Esophagus squamous epithelium (tissue), 5 donors: ENCODE measurements at places on chromosomes 7 and 10.
A peak's percentile ranks its signal among the peaks of the same experiment; 100 is the strongest.

DNA sequence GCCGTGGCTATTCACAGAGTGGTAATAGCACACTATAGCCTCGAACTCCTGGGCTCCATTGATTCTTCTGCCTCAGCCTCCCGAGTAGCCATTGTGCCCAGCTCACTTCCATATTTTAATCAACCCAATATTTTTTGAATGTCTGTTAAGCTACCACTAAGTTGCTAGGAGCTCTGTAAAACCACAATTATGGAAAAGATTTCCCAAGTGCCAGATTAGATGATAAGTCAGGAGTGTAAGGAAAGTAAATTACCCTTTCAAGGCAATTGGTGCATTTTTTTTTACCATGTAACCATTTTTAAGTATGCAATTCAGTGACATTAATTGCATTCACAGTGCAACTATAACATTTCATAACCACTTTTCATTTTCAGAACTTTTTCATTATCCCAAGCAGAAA lies 87.5 kb upstream of the GATAD1 start:
- no peaks in the 10 kb centered on the region for H3K27me3 ChIP-seq
- H3K4me3 ChIP-seq, result no peak overlapping the region
- no peak for DNase-seq
- no peaks in the 10 kb centered on the region for H3K4me1 ChIP-seq
- H3K27ac ChIP-seq, result no peak overlapping the region
- no peaks in the 10 kb centered on the region for H3K36me3 ChIP-seq

- H3K27me3 ChIP-seq, result no peaks in the 10 kb centered on the region
- DNase-seq, result no peak
- no peaks in the 10 kb centered on the region for H3K4me1 ChIP-seq
- no peaks in the 10 kb centered on the region for H3K36me3 ChIP-seq
These were observed 30.1 kb upstream of the TNPO3 start for GRCh38 chr7:129084801-129085551.

GRCh38 chr7:34823650-34824258 lies 165.7 kb downstream of the NPSR1 start:
- no peak for DNase-seq
- no peak overlapping the region for H3K4me3 ChIP-seq
- H3K27ac ChIP-seq, result no peak overlapping the region
- no peaks in the 10 kb centered on the region for H3K27me3 ChIP-seq
- H3K4me1 ChIP-seq, result no peaks in the 10 kb centered on the region
- no peaks in the 10 kb centered on the region for H3K36me3 ChIP-seq

DNA sequence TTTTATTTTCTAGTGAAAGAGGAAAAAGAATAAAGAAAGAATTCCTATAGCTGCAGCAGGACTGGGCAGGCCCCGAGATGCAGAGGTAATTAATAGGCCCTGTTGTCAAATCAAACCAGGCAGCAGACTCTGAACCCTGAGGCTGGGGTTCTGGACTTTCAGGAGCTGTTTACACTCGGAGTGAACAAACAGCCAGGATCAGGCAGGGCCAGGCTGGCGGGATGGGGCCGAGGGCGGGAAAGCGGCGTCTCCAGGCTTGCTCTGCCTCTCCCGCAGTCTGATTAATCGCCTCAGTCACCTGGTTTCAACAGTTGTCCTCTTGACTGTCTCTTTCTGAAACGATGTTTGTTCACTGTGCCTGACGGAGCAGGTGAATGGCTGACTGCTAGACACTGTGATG lies 675.4 kb upstream of the FOXK1 start:
- H3K4me3 ChIP-seq, result no peak overlapping the region
- no peaks in the 10 kb centered on the region for H3K4me1 ChIP-seq

GRCh38 chr7:7203813-7204575 lies 21.6 kb downstream of the C1GALT1 start:
- H3K27me3 ChIP-seq, result no peaks in the 10 kb centered on the region
- no peaks in the 10 kb centered on the region for H3K36me3 ChIP-seq
- H3K27ac ChIP-seq, result no peak overlapping the region
- no peak overlapping the region for H3K4me3 ChIP-seq
- H3K4me1 ChIP-seq, result peaks cover 16% of the 10 kb centered on the region

- H3K27ac ChIP-seq, result no peak overlapping the region
- no peaks in the 10 kb centered on the region for H3K36me3 ChIP-seq
- H3K4me1 ChIP-seq, result no peaks in the 10 kb centered on the region
- no peak for DNase-seq
- no peak overlapping the region for H3K4me3 ChIP-seq
These were observed 110.0 kb downstream of the RELN start for GRCh38 chr7:103879411-103879810.

- H3K27ac ChIP-seq, result peak overlapping the region; percentile 81
- H3K36me3 ChIP-seq, result peaks cover 5% of the 10 kb centered on the region
- no peaks in the 10 kb centered on the region for H3K27me3 ChIP-seq
- no peak overlapping the region for H3K4me3 ChIP-seq
These were observed 64.2 kb upstream of the DNAJB6 start for GRCh38 chr7:157272351-157273207.
